GM20000 (cell line): ENCODE measurements at places on chromosomes 5 and 9.

GRCh38 chr5:1669276-1670155 is 130.1 kb downstream of the MRPL36 start:
- DNase-seq, result peak; percentile 16

DNA sequence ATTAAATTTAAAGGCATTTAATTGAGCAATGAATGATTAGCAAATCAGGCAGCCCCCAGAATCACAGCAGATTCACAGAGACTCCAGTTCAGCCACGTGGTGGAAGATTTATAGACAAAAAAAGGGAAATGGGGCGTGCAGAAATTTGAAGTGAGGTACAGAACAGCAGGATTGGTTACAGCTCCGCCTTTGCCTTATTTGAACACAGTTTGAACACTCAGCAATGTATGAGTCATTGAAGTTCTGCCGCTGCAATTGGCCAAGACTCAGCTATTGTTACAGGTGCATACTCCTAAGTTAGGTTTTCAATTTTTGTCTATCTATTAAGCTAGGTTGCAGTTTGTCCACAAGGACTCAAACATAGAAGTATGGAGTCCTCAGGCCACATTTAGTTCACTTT is 157.7 kb upstream of the SLC12A2 start:
- no peak for DNase-seq

GRCh38 chr5:133401731-133402347 is 210.5 kb downstream of the FSTL4 start:
- no peak for DNase-seq

DNA sequence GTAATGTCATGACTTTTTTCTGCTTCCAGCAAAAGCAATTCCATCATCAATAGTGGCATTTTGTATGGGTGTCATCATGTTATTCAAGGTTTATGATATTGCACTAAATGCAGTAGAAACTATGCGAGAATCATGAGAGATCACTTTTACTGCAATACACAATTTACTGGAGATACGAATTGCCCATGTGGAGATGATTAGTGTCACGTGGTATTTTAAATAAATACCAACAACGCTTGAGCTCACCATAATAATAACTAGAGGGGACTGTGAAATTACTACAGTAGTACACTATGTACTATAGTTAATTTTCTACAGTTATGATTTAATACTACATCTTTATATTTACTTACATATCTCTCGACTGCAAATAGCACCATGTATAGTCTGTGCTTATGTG is 49.7 kb downstream of the FAM174A start:
- DNase-seq, result no peak

DNA sequence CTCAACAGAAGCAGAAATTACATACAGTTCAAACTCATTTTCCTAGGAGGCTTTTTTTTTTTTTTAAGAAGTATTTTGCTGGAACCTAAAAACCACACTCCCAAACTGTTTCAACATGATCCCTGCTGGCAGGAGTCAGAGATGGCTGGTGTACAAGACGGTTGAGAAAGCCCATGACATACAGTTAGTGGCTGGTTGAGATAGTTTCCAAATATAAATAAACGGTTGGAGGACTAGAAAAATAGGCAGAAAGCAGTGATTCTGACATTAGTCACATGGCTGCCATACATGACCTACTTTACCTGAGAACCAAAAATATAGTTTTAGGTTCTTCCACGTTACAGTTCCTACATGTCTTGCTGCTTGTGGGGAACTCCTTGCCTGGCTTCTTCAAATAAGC is 31.7 kb upstream of the BASP1 start:
- DNase-seq, result no peak

DNA sequence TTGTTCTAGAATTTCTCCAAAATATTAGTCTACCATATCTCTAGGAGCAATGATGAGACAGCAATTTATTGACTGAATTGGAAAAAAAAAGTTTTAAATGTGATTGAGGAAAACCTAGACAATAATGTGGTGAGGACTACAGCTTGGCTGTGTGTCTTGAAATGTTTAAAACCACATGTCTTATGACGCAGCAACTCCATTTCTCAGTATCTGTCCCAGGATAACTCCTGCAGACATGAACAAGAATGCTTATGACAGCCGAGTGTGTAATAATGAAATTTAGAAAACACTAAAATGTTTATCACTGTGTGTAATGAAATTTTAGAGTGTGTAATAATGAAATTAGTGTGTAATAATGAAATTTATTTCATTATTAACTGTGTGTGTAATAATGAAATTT is 254.1 kb upstream of the DAPK1 start:
- no peak for DNase-seq

GRCh38 chr9:17776735-17777134 is 197.9 kb downstream of the SH3GL2 start:
- no peak for DNase-seq

DNA sequence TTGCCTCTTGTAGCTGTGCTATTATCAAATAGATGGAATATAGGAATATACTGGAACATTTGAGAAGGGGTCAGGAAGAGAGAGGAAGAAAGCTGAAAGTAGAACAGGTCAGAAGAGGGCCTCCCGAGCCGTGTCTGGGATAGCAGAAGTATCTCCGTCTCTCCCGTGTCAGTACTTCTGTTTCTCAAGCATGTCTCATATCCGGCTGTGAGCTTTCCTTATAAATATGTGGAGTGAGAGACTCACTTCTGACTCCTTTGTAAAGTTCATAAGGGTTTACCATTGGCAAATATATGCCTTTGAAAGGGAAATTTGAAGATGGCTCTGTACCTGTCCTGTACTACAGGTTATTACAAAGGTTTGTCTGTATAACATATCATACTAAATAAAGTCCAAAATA is 50.3 kb downstream of the MOCS2 start:
- DNase-seq, result no peak

GRCh38 chr5:180769821-180770220 is 30.0 kb upstream of the OR2Y1 start:
- DNase-seq, result no peak

DNA sequence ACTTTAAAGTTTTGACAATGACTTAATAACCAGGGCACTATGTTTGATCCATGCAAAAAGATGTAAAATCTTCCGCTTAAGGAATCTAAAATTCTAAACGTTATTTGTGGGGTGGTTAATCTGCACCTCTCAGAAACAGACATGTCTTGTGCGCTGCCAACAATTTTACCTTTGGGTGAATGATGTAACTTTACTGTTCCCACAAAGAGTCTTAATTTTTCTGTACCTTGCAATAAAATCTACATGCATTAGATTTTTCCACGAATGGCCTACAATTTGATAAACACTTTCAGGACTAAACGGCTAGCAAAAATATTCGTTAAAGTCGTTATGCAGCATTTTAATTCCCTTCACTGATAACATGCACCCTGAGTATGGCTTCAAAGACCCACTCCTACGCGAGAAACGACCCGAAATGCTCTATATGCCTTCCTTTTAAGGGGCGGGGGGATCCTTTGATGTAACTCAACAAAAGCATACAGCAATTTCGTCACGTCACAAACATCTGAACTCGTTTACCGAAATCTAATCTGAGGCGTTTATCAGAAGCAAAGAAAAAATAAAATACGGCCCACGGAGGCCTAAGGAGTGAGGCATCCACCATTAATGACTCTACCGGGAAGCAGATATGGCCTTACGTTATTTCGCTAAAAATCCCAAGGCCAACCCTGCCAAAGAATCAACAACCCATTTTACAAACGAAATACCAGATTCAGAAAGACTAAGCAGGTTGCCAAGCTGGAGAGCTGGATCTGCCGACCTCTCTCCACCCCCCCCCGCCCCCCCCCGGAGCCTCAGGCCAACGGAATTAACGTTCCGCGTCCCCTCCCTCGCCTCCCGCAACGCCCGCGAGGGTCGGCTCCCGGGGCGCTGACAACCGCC is 621 bp downstream of the AK6 start:
- no peak for DNase-seq

- DNase-seq, result no peak
Measured at GRCh38 chr9:130844044-130844451, 9.0 kb downstream of the ABL1 start.

DNA sequence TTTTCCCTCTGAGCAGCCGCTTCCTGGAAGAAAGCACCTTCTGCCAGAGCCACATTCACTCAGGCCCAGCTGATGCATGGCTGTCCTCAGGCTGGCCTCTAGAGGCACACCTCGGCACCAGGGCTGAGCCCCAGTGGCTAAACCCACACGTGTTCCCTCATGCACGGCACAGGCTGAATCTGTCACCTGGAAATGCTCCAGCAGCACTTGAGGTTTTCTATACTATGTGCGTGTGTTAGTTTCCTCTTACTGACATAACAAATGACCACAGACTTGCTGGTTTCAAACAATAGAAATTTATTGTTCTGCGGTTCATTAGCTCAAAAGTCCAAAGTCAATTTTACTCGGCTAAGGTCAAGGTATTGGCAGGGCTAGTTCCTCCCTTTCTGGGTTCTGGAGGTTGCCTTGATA is 141.4 kb downstream of the LRRC70 start:
- peak; percentile 37 for DNase-seq

DNA sequence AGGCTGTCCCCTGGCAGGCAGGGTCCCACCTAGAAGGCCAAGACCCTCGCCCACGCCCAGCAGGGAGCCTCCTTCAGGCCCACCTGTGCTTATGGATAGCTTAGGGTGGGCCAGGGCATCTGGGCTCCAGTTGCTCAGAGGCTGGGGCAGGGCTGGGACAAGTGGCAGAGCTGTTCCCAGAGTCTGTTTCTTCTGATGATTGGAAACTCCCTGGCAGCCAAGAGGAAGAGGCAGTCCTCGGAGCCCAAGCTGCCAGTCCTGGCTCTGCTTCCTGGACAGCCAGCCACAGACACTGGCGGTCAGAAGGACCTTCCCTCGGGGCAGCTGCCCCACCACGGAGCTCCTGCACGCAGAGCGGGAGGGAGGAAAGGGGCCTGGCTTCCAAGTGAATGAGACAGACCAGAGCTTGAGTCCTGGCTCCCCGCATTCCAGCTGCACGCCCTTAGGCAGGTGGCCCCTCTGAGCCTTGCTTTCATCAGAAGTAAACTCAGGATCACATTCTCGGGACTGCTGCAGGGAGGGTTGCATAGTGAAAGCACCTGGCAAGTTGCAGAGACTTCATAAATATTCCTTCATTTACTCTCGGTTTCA is 37.9 kb upstream of the GABRP start:
- no peak for DNase-seq

- DNase-seq, result no peak
Measured at GRCh38 chr9:135718616-135719015, 16.6 kb downstream of the KCNT1 start.

GRCh38 chr5:103743421-103743820 is 180.8 kb upstream of the NUDT12 start:
- DNase-seq, result no peak

- DNase-seq, result no peak
Measured at GRCh38 chr5:168295574-168296201, 4.2 kb downstream of the WWC1 start.

- peak; percentile 38 for DNase-seq
Measured at GRCh38 chr5:68424799-68425537, 209.4 kb downstream of the PIK3R1 start.

GRCh38 chr5:52693280-52693679 is 94.4 kb upstream of the ITGA1 start:
- peak; percentile 24 for DNase-seq

- no peak for DNase-seq
Measured at GRCh38 chr5:177256296-177256695, 47.2 kb downstream of the RAB24 start.
